ENCODE measurements at places on chromosomes 16 and 17.

- DNase-seq = no peak
Measured at GRCh38 chr17:29283496-29283895, 10.5 kb downstream of the NUFIP2 start.

- peak; percentile 58 for DNase-seq
Measured at GRCh38 chr16:17305694-17306093, 165.1 kb downstream of the XYLT1 start.

- no peak for DNase-seq
Measured at GRCh38 chr16:14658063-14658462, 25.3 kb downstream of the BFAR start.

DNA sequence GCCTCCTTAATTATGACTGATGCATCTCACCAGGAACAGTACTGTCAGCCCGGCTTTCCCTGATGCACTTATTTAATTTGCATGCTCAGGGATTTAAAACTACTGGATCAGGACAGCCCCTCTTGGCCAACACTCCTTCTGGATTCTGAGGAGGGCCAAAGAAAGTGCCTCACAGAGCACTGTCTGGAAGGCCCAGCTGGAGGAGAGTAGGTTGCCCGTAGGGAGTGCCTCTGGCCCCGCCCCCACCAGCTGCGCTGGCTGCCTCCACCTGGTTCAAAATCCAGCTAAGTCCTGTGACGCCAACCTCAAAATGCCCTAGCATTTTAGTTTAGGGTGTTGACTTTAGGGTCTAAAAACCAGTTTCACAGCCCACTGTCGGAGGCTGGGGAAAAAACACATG, 49.4 kb upstream of the SREBF1 start:
- DNase-seq = no peak

GRCh38 chr16:75317101-75317522, 65.7 kb upstream of the BCAR1 start:
- no peak for DNase-seq

DNA sequence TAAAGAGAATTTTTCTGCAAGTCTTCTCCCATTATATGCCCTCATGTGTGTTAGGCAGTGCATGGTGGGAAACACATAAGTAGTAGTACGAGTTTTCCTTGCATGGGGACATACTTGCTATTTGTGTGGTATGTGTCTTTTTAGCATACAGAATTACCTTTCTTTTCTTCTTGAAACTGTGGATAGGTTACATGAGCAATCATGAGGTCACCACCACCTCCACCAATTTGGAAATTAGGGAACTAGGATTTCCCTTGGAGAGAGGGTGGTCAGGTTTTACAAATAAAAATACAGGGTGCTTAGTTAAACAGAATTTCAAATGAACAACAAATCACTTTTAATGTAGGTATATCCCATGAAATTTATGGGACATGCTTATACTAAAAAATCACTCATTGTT, 16.3 kb upstream of the AMZ2 start:
- DNase-seq = no peak

DNA sequence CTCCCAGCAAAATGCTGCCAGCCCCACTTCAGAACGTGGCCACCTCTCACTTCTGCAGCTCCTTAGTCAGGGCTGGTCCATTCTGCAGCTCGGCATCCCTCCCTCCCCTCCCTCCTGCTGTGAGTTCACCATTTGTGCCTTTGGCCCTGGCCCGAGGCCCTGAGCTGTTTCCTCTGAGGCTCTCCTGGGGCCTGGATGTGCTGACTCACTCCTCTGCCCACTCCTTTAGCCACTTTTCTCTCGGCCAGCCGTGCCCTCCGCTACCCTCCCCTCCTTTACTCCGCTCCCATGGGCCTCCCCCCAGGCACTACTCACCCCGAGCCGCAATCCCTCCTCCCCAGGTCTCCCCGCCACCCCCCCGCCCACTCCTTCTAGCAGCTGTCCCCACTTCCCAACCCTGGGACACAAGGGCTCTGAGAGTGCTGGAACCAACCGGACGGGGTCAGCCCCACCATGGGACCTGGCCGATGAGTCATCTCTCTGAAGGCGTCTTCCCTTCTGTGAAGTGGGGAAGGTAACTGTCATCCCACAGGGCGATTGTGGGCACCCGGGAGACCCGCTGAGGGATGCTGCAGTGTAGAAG, 11.5 kb downstream of the KCNG4 start:
- DNase-seq = no peak

GRCh38 chr16:76309639-76310335, 32.6 kb downstream of the CNTNAP4 start:
- DNase-seq = no peak

- no peak for DNase-seq
Measured at GRCh38 chr17:1588821-1589585, 26.4 kb upstream of the PITPNA start.

All from stimulated activated CD4-positive, alpha-beta T cell treated with anti-CD3 and anti-CD28 coated beads, Interleukin-1b, Interleukin-23, amount 100 ng/mL, for 48 hours (primary cell).